H54 (cell line): ENCODE measurements at places on chromosomes 3 and 15.
A peak's percentile ranks its signal among the peaks of the same experiment; 100 is the strongest.

DNA sequence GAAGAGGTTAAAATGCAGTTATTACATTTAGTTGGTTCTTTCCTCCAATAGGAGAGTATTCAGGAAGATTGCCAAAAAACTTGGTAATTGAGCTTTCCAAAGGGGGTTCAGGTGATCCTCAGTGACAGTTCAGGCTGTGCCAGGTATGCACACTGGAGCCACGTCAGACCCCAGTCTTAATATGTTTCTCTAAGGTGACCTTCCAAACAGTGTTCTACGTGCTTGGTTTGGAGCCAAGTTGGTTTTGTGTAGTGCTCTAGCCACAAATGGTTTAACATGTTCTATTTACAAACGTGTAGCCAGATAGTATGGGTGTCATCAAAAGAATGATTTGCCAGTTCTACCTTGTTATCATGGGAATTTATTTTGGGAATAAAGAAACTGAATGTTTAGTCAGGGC lies 21.0 kb downstream of the CTDSPL start:
- DNase-seq, result no peak

DNA sequence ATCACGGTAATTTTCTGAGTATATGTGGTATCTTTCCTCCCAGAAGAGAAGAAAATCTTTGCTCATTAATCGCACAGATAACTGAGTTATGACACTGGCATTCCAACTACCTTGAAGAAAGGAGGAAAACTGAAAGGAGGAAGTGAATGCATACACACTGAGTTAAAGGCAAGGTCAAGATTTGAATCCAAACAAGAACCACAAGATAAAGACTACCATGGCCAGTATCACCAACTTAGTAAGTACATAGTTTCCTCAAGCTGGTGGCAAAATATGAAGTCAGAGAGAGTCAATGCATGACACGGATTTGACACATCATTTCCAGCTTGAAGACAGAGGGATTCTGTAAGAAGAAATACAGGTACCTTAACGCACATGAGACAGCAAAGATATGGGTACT lies 287.5 kb downstream of the ULK4 start:
- no peak for DNase-seq

DNA sequence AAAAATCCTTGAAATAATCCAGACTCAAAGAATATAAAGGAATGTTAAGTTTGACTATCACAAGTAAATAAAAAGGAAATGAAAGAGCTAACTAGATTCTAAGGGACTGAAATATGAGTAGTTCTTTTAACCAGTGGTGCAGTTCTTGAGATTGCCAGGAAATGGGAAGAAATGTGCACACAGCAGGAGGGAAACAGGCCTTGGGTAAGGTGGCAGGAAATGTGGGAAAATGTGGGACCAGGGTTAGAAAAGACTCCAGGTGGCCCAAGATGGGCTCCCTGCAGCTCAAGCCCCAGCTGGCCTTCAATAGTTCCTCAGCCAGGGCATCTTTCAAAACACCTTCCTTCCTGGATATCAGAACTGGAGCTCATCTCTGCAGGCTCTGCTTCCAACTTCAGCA lies 181.3 kb downstream of the ISL2 start:
- DNase-seq, result no peak

- DNase-seq, result no peak
Observed at GRCh38 chr15:101641894-101642293, 10.3 kb downstream of the TM2D3 start.

DNA sequence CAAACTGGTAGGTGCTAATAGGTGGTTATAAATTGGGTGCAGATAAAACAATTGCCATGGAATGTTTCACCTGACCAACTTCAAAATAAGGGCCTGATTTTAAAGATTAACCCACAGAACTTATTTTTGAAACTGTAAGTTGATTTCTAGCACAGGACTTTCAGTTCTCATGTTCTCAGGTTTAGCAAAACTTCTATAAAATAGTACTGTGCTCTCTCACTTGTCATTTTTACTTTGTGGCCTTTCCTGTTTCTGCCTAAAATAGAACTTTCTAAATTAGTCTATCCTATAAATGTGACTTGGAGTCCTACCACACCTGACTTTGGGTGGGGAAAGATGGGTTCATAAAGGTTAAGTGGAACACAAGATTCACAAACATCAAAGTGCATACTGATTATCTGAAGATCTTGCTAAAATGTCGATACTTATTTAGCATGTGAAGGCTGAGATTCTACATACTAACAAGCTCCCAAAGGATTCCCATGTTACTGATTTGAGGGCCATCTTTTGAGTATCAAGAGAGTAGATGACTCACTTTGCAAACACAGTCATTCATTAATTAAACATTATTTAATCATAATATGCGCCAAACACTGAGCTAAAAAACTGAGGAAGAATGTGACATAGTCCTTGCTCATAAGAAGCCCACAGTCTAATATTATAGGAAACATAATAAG lies 38.6 kb downstream of the BTLA start:
- no peak for DNase-seq

- no peak for DNase-seq
Observed at GRCh38 chr15:72272997-72273352, 621 bp upstream of the PARP6 start.

DNA sequence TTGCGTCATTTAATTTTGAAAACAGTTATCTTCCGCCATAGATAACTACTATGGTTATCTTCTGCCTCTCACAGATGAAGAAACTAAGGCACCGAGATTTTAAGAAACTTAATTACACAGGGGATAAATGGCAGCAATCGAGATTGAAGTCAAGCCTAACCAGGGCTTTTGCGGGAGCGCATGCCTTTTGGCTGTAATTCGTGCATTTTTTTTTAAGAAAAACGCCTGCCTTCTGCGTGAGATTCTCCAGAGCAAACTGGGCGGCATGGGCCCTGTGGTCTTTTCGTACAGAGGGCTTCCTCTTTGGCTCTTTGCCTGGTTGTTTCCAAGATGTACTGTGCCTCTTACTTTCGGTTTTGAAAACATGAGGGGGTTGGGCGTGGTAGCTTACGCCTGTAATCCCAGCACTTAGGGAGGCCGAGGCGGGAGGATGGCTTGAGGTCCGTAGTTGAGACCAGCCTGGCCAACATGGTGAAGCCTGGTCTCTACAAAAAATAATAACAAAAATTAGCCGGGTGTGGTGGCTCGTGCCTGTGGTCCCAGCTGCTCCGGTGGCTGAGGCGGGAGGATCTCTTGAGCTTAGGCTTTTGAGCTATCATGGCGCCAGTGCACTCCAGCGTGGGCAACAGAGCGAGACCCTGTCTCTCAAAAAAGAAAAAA lies 1.2 kb downstream of the B2M start:
- peak; percentile 21 for DNase-seq

- DNase-seq, result no peak
Observed at GRCh38 chr3:9400616-9401015, 3.2 kb downstream of the SETD5 start.

DNA sequence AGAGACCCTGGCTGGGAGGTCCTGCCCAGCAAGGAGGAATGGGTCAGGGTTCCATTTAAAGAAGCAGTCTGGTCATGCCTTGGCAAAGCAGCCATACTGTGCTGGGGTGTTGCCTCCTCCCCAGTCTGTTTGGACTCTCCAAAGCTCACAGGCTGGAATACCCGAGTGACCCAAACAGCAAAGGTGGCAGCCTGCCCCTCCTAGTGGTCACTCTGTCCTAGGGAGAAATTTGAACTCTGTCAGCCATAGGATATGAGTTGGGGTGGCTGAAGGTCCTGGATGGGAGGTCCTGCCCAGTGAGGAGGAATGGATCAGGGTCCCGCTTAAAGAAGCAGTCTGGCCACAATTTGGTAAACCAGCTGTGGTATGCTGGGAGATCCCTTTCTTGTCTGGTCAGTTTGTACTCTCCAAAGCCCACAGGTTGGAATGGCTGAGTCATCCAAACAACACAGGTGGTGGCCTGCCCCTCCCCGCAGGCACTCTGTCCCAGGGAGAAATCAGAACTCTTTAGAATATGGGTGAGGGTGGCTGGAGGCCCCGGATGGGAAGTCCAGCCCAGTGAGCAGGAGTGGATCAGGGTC lies 45.0 kb downstream of the CCR1 start:
- no peak for DNase-seq

DNA sequence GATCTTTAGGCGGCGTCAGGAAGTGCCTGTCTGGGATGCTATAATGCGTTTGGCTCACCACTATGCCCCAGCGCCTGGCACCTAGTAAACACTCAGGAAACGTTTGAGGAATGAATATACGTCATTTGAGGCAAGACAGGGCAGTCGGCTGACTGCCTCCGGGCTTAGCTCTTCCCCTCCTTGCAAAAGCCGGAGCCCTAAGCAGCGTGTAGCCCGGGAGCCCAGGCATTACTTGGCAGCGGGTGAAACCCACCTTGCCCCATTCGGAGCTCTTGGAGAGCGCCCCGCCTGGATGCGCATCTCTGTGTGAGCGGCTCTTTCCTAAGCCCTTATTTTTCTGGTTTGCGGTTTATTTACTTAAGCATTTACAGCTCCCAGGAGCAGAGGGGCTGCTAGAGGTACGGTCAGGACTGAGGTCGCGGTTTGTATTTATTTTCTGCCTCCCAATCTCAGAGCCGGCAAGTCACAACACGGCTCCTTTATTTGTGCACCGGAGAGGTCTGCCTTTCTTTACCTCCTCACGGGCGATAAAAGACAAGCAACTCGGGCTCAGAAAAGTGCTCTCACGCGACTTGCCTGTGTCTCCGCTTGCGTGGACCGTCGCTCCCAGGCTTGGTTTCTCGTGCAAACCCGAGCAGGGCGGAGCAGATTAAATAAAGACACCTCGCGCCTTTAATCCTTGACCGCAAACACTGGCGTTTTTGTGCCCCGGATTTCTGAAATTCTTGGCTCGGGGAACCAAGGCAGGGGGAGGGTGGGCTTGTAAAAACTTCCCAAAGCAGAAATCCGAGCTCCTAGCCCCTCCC lies 737 bp upstream of the ITPR1 start:
- DNase-seq, result peak; percentile 58

DNA sequence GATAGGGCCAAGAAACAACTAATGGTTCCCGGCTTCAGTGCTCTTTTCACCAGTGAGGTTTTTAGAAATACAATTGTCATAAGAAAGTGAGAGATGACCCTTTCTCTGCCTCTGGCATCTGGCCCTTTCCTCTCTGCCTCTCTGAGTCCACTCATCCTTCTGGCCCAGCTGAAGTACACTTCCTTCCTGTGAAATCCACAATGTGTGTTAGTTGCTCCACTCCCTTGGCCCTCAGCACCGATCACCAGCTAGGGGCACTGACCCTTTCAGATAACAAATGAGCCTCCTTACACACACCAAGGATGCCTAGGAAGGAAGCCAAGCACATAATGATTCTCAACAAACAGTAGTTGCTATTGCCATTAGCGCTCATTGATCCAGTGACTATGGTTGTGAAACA lies 2.9 kb upstream of the CAV3 start:
- DNase-seq, result no peak

- peak; percentile 22 for DNase-seq
Observed at GRCh38 chr3:60573494-60573893, 677.8 kb downstream of the FHIT start.

DNA sequence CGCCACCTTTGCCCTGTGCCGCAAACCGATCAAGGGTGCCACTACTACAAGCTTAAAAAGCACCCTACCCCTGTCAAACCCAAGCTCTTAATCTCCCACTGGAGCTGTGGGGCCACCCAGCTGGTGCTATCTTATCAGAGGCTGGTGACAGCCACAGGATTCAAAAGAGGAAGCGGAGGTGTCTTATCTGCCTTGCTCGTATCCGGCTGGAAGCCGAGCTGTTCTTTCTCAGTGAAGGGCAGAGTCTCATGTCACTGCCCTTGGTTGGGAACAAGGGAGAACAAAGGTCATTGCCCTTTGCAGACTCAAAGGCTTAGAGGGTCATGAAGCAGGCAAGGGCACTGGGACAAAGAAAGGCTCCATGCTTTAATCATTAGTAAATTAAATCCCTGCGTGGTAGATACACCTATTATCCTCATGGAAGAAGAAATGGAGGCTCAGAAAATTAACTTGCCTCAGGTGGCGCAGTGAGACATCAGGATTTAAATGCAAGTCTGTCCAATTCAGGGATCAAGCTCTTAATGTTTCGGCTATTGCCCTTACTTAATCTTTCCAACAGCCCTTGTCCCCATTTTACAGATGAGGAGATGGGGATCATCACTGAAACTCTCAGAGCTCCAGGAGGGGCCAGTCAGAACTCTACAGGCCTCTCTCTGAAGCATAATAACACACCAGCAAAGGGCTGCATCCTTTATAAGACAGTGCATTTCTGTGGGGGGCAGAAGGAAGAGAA lies 360.0 kb upstream of the PROK2 start:
- DNase-seq, result no peak

GRCh38 chr3:195010551-195011100 lies 260.3 kb downstream of the XXYLT1 start:
- DNase-seq, result no peak

- no peak for DNase-seq
Observed at GRCh38 chr3:44030687-44031305, 210.9 kb upstream of the TOPAZ1 start.

GRCh38 chr3:50296721-50297383 lies 2.4 kb downstream of the HYAL3 start:
- no peak for DNase-seq

GRCh38 chr15:70121624-70122302 lies 24.0 kb upstream of the TLE3 start:
- DNase-seq, result no peak

DNA sequence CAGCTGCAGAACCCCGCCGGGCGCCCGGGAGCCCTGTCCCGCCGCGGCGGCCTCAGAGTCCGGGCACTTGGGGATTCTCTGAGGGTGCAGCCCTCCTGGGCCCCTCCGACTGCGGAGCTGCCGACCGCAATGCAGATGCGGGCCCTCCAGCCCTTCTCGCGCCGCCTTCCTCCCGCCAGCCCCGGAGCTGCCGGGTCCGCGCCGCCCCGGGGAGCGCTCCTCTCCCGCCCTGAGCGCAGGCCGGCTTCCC lies 320 bp upstream of the ACAN start:
- DNase-seq, result no peak

DNA sequence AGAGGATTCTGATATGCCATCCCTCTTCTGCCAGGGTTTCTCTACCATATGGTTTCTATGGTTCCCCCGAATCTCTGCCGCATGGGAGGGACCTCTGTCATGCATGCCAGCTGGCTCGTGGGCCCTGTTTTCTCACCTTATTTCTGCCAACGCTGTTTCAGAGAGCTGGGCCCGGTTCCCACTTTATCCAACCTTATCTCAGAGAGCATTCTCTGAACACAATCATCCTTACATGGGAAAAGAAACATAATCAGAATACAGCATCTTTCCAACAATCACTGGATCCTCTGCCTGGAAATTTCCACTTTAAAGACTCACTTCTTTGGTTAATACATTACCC lies 234.5 kb upstream of the ZBTB20 start:
- no peak for DNase-seq

DNA sequence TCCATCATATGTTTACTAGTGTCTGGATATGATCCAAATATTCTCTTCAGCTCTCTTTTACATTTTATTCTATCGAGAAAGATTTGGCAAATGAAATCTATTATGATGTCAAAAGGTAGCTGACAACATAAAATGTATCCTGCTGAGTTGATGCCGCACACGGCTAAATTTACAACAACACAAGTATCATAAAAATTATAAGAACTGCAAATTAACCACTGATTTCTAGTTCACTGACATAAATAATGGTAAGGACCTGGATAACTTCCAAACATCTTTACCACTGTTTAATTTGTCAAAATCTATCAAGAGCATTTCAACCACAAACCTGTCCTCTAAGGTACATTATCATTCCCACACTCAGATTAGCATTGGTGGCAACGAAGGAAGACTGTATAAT lies 244.5 kb downstream of the FOXP1 start:
- DNase-seq, result no peak

- DNase-seq, result no peak
Observed at GRCh38 chr15:94177112-94177511, 54.2 kb upstream of the MCTP2 start.

- no peak for DNase-seq
Observed at GRCh38 chr15:62972814-62973213, 69.7 kb upstream of the TPM1 start.
